Smooth muscle cell of the umbilical artery (primary cell): ENCODE measurements at places on chromosomes 11 and 22. TPM values are rescaled to one million over a fixed set of nuclear protein-coding genes. Genes with fewer than 3 reads are reported as not detected.

Gene NPAS4
- not detected in 2 replicates for total RNA-seq

Gene GDPD4
- 0.69 TPM in 1 of 2 replicates, not detected in the other for total RNA-seq

Gene KRTAP5-2
- not detected in 2 replicates for total RNA-seq

Gene SYCE3
- total RNA-seq: not detected in 2 replicates

Gene NEU3
- total RNA-seq: 6.8 and 7.5 TPM in 2 replicates

Gene SPINDOC
- 14.0 and 23.2 TPM in 2 replicates for total RNA-seq

Gene TSGA10IP
- total RNA-seq: not detected in 2 replicates

Gene CLMP
- 111 and 152 TPM in 2 replicates for total RNA-seq

Gene UPK3A
- not detected in 2 replicates for total RNA-seq

Gene GSTT2B
- total RNA-seq: 4.2 and 15.7 TPM in 2 replicates

Gene KCNQ1OT1
- 5.0 and 6.1 TPM in 2 replicates for total RNA-seq
